ENCODE measurements at places on chromosomes 5 and 9. TPM values are rescaled to one million over a fixed set of nuclear protein-coding genes. Genes with fewer than 3 reads are reported as not detected.

DNA sequence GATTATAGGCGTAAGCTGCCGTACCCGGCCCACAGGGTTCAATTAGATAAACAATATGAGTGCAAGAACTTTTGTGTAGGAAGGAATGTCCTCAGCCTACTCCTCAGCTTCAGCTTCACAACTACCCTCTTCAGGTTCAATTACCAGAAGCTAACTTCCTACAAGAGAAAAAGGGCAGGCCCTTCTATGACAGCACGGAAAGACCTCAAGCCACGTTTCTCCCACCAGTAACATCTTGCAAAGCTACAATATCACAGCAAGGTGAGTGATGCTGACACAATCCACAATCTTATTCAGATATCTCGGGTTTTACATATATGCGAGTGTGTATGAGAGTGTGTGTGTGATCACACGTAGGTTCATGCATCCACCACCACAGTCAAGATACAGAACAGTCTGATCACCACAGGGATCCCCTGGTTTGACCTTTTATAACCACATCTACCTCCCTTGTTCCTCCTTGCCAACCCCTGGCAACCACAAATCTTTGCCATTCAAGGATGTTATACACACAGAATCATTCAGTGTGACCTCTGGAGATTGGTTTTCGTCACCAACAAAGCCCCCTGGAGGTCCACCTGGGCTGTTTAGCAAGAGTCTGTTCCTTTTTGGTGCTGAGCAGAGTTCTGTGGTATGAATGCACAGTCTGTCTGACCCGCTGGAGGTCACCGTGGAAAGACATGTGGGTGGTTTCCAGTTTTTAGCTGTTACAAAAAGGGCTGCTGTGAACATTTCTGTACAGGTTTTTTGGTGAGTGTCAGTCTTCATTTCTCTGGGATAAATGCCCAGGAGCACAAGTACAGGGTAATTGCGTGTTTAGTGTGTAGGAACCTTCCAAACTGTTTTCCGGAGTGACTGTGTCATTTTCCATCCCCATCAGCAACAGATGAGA is 38.2 kb downstream of the IPPK start:
- no peaks in the 10 kb centered on the region for H3K4me1 ChIP-seq
- H3K27me3 ChIP-seq: no peaks in the 10 kb centered on the region
- no peak overlapping the region for H3K27ac ChIP-seq
- peak; percentile 34 for DNase-seq

Gene HK3
- under 0.01 TPM for total RNA-seq

DNA sequence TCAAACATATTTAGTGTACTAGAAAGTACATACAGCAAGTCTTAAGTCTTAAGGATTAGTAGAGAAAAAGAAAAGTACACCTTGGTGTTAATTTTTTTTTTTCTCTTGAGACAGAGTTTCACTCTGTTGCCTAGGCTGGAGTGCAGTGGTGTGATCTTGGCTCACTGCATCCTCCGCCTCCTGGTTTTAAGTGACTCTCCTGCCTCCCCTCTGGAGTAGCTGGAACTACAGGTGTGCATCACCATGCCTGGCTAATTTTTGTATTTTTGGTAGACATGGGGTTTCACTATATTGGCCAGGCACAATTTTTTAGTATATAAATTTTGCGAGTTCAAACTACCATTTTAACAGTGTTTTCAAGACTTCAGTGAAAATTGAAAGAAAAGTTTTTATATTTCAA is 1941.1 kb upstream of the CDH6 start:
- H3K27me3 ChIP-seq: no peaks in the 10 kb centered on the region
- no peaks in the 10 kb centered on the region for H3K4me1 ChIP-seq
- no peaks in the 10 kb centered on the region for H3K36me3 ChIP-seq
- no peak overlapping the region for H3K4me3 ChIP-seq

Gene COL27A1
- total RNA-seq: 5.4 TPM

- no peaks in the 10 kb centered on the region for H3K27me3 ChIP-seq
- H3K4me1 ChIP-seq: peaks cover 2% of the 10 kb centered on the region
- no peak overlapping the region for H3K27ac ChIP-seq
- DNase-seq: no peak
These were observed 6.0 kb downstream of the TRIM7 start for GRCh38 chr5:181198905-181199519.

Gene CER1
- not detected for total RNA-seq

GRCh38 chr5:67030289-67031056 is 166.1 kb downstream of the CD180 start:
- H3K27me3 ChIP-seq: no peaks in the 10 kb centered on the region
- no peaks in the 10 kb centered on the region for H3K36me3 ChIP-seq
- H3K4me3 ChIP-seq: no peak overlapping the region
- peak; percentile 41 for DNase-seq
- peaks cover 2% of the 10 kb centered on the region for H3K4me1 ChIP-seq
- H3K27ac ChIP-seq: no peak overlapping the region

GRCh38 chr5:82362636-82363035 is 84.5 kb upstream of the RPS23 start:
- H3K27me3 ChIP-seq: no peaks in the 10 kb centered on the region
- no peak overlapping the region for H3K4me3 ChIP-seq
- peaks cover 1% of the 10 kb centered on the region for H3K4me1 ChIP-seq
- H3K36me3 ChIP-seq: no peaks in the 10 kb centered on the region

GRCh38 chr9:90789862-90790261 is 11.8 kb upstream of the SYK start:
- H3K4me3 ChIP-seq: no peak overlapping the region
- H3K27ac ChIP-seq: no peak overlapping the region
- no peak for DNase-seq
- H3K27me3 ChIP-seq: no peaks in the 10 kb centered on the region
- no peaks in the 10 kb centered on the region for H3K4me1 ChIP-seq

- H3K4me3 ChIP-seq: no peak overlapping the region
- DNase-seq: peak; percentile 30
- H3K27me3 ChIP-seq: peaks cover 6% of the 10 kb centered on the region
- H3K4me1 ChIP-seq: no peaks in the 10 kb centered on the region
These were observed 1.6 kb upstream of the SPZ1 start for GRCh38 chr5:80318212-80318611.

DNA sequence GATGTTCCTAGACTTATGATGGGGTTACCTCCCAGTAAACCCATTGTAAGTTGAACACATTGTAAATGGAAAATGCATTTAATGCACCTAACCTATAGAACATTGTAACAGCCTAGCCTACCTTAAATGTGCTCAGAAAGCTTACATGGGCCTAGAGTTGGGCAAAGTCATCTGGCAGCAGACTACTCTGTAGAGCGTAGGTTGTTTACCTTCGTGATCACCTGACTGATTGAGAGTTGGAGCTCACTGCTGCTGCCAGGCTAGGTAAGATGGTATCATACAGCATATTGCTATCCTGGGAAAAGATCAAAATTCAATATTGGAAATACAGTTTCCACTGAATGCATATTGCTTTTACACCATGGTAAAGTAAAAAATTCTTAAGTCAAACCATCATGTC is 95.4 kb downstream of the HTR4 start:
- no peak overlapping the region for H3K27ac ChIP-seq
- no peaks in the 10 kb centered on the region for H3K27me3 ChIP-seq
- no peaks in the 10 kb centered on the region for H3K36me3 ChIP-seq
- no peak for DNase-seq

DNA sequence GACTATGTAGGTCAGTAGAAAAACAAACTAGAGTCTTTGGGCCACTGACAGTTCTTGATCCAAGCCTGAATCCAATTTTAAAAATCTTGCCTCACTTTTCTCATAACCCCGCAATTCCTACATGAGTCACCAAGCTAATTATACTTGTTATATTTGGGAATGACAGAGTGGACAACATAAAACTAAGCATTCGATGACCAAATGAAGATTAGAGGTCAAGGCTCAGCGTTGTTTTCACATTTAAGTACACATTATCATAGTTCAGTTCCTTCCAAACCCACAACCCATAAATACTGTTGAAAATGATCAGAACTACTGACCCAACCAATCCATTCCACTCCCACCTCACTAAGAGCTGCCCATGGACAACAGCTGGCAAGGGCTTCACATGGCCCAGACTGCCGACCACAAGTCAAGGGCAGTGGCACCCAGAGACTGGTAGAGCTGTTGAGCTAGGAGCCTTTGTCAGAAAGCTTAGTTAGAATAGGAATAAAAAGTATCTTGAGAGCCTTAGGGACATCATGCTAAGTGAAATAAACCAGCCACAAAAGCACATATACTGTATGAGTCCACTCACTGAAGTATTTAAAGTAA is 64.2 kb downstream of the MYO10 start:
- H3K4me3 ChIP-seq: no peak overlapping the region
- no peaks in the 10 kb centered on the region for H3K27me3 ChIP-seq
- H3K4me1 ChIP-seq: peaks cover 16% of the 10 kb centered on the region

Gene DMGDH
- 7.7 TPM for total RNA-seq

DNA sequence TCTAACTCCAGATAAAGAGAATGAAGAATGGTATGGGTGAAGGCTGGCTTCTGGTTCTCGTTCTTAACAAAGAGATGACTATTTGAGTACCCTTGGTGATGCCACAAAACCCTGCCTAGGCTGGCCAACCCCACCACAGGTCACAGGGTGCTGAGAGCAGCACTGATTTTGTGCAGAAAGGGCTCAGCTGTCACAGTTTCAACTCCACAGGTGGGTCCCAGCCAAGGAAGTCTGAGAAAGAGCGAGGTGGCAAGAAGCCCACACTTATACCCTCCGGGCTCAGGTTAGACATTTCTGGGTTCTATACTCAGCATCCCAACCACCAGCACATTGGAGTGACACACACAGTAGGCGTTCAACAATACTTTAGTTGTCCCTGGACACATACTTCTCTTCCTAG is 118.1 kb downstream of the SLIT3 start:
- H3K4me1 ChIP-seq: no peaks in the 10 kb centered on the region
- no peak for DNase-seq
- no peaks in the 10 kb centered on the region for H3K27me3 ChIP-seq
- H3K4me3 ChIP-seq: no peak overlapping the region
- H3K36me3 ChIP-seq: no peaks in the 10 kb centered on the region
